Activated naive CD8-positive, alpha-beta T cell treated with anti-CD3 and anti-CD28 coated beads, Interleukin-2, amount 50 U/mL, for 16 hours (primary cell): ENCODE measurements at places on chromosomes 3 and 15.

DNA sequence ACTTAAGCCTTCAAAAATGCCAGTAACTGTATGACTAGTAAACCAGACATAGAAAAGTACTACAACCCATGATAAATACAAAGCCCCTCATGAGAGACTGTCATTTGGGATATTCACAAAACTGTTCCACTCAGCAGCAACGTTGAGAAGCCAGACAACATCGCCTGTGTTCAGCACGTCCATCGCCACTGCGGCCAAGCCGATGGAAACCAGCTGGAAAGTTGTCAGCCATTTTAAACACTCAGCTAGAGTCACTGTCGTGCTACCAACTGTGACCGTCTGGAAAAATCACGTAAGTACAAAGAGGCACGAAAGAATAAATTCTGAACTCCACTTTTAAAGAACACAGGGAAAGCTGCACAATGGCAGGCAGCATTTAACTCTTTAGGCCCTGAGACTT, 340.7 kb upstream of the WNT5A start:
- no peak for DNase-seq

DNA sequence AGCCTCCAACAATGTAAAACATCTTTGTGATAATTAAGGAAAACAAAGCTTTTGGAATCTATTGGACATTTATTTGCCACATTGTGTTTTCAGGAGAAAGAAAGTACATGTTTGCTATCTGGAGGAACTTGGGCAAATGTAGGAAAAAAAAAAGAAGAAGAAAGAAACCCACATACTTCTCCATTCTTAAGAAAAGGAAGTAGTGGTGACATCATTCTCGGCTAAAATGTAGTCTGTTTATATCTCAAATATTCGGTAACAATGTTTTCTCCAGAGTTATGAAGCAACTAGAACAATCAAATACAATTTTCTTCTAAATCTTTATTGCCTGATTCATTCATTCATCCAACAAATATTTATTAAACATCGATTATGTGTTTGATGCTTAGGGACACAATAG, 2.3 kb upstream of the TGFBR2 start:
- DNase-seq: no peak

DNA sequence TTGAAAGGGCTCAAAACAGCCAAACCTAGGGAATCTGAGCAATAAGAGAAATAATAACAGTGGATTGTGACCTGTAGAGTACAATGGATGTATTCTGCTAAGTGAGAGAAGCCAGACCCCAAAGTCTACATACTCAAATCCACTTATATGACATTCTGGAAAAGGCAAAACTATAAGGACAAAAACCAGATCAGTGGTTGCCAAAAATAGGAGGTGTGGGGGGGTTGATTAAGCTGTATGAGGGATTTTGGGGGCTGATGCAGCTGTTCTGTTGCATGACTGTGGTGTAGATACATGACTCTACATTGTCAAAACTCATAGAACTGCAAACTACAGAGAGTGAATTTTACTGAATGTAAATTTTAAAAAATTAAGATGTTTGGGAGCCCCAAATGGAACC, 20.1 kb upstream of the CGNL1 start:
- no peak for DNase-seq

GRCh38 chr3:121961283-121961682, 60.8 kb downstream of the ILDR1 start:
- no peak for DNase-seq

GRCh38 chr15:90099072-90099867, 3.0 kb downstream of the IDH2 start:
- no peak for DNase-seq

GRCh38 chr15:59388670-59389069, 16.0 kb upstream of the MYO1E start:
- DNase-seq: no peak

DNA sequence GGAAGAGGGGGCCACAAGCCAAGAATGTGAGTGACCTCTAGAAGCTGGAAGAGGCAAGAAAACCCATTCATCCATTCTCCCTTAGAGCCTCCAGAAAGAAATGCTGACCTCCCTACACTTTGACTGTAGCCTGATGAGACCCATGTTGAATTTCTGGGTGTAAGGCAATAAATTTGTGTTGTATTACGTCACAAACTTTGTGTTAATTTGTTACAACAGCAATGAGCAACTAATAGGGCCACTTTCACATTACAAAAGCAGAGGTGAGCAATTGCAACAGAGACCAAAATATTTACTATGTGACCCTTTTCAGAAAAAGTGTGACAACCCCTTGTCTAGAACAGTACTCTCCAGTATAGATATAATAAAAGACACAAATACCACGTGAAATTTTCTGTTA, 101.2 kb downstream of the NTRK3 start:
- no peak for DNase-seq

DNA sequence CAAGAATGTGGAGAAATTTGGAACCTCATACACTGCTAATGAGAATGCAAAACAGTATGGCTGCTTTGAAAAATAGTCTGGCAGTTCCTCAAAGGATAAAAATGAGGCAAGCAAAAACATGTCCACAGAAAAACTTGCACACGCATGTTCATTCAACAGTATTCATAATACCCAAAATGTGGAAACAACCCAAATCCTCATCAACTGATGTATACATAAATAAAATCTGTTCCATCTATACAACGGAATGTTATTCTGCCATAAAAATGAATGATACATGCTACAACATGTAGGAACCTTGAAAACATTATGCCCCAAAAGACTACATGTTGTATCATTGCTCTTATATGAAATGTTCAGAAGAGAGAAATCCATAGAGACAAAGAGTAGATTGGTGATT, 36.4 kb upstream of the OXTR start:
- no peak for DNase-seq

GRCh38 chr15:43505738-43506137, 11.7 kb upstream of the MAP1A start:
- no peak for DNase-seq

GRCh38 chr3:27324686-27325085, 44.5 kb downstream of the NEK10 start:
- no peak for DNase-seq

DNA sequence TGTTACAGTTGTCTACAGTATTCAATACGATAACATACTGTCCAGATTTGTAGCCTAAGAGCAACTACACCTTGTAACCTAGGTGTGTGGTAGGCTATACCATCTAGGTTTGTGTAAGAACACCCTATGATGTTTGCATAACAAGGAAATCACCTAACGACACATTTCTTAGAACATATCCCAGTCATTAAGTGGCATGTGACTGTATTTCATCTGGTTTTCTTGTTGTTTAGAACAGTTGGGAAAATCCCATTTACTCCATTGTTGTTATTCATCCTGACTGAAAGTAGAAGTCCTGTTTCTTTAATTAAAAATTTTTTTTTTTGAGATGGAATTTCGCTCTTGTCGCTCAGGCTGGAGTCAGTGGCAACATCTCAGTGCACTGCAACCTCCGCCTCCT, 31.3 kb downstream of the LRRC28 start:
- no peak for DNase-seq

DNA sequence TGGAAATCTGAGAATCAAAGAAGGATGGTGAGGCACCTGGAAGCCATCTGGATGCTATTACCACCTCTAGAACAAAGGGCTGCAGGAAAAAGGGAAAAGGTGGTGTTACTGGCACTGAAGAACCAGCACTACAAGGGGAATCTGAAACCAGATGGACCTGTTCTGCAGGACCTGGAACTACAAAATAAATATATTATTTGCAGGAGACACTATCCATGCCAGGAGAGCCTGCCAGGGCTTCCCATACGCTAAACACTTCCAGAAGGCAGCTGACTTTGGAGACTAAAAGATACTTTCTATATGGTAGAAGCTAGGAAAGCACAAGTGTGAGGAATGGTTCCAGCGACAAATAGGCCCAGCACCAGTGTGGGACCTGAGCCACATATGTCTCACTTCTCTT, 83.4 kb upstream of the POU1F1 start:
- DNase-seq: no peak

- DNase-seq: no peak
These were observed 575.4 kb downstream of the NAALADL2 start for GRCh38 chr3:175434561-175434960.

GRCh38 chr3:108894981-108895380, 58.7 kb downstream of the GUCA1C start:
- DNase-seq: no peak

GRCh38 chr3:140470211-140470610, 207.7 kb upstream of the TRIM42 start:
- DNase-seq: no peak
